Epithelial cell of esophagus (primary cell): ENCODE measurements at places on chromosomes 4 and X.

GRCh38 chrX:41602816-41603345 is 85.9 kb upstream of the GPR34 start:
- no peak for DNase-seq

DNA sequence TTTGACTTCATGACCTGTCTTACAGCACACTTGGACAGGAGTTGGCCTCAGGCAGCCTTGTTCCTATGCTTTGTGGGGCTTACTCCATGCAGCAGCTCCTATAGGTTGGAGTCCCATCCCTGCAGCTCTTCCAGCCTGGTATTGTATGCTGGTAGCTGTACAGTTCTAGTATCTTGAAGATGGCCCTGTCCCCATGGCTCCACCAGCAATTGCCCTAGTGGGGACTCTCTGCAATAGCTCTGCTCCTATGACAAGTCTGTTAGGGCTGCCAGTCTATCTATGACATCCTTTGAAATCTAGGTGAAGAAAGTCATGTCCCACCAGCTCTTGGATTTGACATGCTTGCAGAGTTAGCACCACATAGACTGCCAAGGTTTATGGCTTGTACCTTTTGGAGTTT is 252.6 kb downstream of the ANTXR2 start:
- no peak for DNase-seq

GRCh38 chrX:120334151-120334550 is 22.9 kb upstream of the TMEM255A start:
- no peak for DNase-seq

DNA sequence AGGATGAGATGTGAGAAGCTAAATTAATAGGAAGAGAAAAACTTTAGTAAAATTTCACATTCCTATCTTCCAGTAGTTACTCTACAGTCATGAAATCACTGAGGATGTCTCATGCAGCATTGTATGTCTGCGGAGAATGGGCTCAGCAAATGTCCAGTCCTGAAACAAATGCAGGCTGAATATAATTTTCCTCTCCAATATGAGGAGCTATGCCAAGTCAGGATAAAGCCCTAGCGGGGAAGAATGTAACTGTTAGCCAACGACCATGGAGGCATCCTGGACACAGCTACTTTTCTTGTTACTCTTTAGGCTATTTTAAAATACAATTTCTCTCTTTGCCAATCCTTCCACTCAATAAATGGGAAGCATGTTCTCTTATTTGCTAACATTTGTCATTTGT is 127.7 kb downstream of the PRKX start:
- no peak for DNase-seq

GRCh38 chr4:85747882-85748491 is 273.0 kb downstream of the ARHGAP24 start:
- peak; percentile 84 for DNase-seq
